ACHN (cell line): ENCODE measurements at places on chromosomes 11 and 22.
A peak's percentile ranks its signal among the peaks of the same experiment; 100 is the strongest.

- peak; percentile 97 for DNase-seq
Measured at GRCh38 chr22:29031227-29032011, 30.2 kb downstream of the C22orf31 start.

DNA sequence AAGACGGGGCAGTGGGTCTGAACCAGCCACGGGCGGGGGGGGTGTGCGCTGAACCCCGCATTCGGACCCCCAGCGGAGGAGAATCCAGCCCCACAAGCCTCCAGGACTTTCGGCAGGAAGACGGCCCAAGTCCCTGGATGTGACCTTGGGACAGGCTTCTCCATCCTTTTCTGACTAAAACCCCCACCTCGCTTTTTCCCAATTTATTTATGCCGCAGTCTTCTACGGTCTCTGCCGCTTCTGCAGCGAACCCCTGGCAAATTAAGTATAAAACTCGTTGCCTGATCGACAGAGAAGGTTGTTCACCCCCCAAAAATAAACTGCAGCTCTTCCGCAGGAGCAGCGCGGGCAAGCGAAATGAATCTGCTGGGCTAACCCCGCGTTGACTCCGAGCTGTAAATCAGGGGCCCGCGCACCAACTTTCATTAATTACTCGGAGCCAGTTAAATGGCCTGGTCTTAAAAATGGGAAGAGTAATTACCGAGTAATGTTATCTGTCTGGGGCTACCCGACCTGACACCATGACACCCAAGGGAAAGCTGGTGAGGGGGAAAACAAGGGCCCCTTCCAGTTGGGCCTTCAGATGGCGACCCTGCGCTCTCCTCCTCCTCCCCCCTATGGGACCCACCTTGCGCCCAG is 6.6 kb downstream of the WT1 start:
- no peak for DNase-seq

- DNase-seq, result no peak
Measured at GRCh38 chr11:23022854-23023253, 162.6 kb upstream of the CCDC179 start.

GRCh38 chr11:111363985-111364384 is 15.1 kb downstream of the POU2AF1 start:
- DNase-seq, result no peak

DNA sequence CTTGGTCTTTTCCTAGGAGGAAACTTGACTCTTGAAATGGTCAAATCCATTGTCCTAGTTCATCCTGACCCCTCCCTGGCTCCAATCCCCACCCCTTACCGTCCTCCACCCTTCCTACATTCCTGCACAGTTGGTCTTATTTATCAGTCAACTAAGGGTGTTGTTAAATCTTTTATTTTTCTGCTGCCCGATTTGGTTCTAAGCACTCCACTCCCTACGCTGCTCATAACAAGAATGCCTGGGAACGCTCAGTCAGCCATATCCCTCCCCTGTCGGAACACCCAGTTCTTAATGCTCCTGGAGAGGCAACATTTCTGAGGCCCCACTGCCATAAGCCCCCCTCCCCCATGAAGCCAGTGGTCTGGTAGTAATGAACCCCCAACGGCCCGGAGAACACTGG is 9.7 kb downstream of the EHF start:
- DNase-seq, result no peak

GRCh38 chr11:62394825-62395538 is 23.9 kb upstream of the SCGB1A1 start:
- peak; percentile 83 for DNase-seq

- no peak for DNase-seq
Measured at GRCh38 chr11:11280826-11281225, 72.2 kb downstream of the CSNK2A3 start.

- no peak for DNase-seq
Measured at GRCh38 chr11:131696690-131697089, 326.3 kb downstream of the NTM start.

DNA sequence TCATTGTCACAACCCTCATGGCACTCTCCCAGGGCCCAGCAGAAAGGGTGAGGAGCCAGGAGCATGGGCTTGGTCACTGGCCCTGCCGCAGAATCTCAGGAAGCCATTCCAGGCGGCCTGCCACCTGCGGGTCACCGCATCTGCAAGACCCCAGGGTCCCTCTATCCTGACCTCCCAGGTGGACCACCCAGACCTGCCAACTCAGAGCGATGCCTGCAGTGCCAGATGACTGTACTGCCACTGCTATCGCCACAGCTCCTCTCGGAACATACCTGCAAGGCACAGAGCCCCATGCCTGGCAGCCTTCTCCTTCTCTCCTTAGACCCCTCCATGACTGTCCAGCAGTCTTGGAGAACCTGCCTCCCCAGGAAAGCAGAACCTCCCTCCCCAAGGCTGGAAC is 26.4 kb upstream of the ELFN2 start:
- no peak for DNase-seq

DNA sequence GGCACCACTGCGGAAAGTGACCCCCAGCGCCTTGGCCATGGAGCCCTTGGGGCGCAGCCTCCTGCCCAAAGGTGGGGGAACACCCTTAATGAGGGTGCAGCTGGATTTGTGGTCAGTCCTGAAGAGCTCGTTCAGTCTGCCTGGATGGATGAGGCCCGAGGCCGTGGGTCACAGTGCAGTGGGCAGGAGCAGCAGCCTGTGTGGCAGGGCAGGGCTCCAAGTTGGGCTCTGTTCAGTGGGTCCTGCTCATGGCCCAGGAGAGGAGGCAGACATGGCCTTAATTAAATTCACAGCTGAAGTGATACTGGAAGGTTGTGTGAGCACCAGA is 33.3 kb downstream of the FAM83F start:
- no peak for DNase-seq

DNA sequence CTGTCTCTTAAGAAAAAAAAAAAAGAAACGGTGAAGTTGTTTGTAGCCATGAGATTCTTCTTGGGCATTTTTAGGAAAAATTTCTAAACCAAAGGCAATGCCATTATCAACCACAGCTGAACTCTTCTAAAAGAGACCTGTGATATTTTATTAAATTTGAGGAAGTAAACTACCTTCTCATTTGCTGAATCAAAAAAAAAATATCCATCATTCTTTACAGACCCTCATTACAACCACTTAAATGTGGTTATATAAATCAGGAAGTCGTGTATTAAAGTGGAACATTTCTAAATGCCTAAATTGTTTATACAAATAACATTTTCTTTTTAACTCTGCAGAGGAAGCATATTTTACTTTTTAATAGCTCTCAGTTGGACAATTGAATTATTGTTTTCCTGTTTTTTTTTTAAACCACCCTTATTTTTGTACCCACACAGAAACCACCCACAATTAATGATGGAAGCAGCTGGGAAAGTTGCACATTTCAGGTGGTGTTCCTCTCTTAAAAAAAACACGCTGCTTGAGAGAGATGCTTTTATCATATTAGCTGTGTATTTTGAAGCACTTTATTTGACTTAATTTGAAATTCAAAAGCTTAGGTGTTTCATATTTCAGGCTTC is 91.2 kb downstream of the ARHGAP42 start:
- no peak for DNase-seq

DNA sequence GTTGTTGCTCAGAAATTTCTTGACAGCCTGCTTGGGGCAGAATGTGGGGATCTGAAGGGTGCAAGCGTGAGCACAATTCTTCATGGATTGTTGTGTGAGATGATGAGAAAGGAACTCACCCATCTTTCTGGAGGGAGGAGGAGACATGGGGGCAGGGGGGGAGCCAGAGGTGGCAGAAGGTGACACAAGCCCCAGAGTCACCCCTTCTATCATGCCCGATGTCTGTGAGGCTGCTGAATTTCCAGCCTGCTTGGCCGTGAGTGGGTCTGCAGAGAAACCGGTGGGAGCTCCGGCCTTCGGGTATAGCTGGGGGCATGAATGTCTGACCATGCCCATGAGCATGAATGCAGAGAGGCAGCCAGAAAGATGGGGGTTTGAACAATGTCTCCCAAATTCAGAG is 870.7 kb downstream of the TBC1D22A start:
- no peak for DNase-seq

GRCh38 chr11:121688055-121688491 is 235.3 kb upstream of the SORL1-AS1 start:
- no peak for DNase-seq

- DNase-seq, result no peak
Measured at GRCh38 chr11:815675-816432, 2.9 kb upstream of the PNPLA2 start.

- no peak for DNase-seq
Measured at GRCh38 chr11:1499261-1499890, 12.8 kb upstream of the MOB2 start.
